ENCODE measurements at places on chromosomes 12 and 14. TPM values are rescaled to one million over a fixed set of nuclear protein-coding genes. Genes with fewer than 3 reads are reported as not detected.

- DNase-seq = no peak
Observed at GRCh38 chr14:22546722-22547071, 42.3 kb downstream of the DAD1 start.

DNA sequence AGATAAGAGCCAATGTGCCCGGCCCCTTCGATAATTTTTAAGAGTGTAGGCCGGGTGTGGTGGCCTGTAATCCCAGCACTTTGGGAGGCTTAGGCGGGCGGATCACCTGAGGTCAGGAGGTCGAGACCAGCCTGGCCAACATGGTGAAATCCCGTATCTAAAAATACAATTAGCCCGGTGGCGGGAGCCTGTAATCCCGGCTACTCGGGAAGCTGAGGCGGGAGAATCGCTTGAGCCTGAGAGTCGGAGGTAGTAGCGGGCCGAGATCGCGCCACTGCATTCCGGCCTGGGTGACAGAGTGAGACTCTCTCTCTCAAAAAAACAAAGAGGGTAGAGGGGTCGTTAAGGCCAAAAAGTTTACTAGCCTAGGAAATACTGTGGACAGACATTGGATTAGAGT lies 2.6 kb downstream of the KRAS start:
- no peak for DNase-seq

GRCh38 chr14:36227802-36228201 lies 51.3 kb upstream of the PTCSC3 start:
- DNase-seq = no peak

DNA sequence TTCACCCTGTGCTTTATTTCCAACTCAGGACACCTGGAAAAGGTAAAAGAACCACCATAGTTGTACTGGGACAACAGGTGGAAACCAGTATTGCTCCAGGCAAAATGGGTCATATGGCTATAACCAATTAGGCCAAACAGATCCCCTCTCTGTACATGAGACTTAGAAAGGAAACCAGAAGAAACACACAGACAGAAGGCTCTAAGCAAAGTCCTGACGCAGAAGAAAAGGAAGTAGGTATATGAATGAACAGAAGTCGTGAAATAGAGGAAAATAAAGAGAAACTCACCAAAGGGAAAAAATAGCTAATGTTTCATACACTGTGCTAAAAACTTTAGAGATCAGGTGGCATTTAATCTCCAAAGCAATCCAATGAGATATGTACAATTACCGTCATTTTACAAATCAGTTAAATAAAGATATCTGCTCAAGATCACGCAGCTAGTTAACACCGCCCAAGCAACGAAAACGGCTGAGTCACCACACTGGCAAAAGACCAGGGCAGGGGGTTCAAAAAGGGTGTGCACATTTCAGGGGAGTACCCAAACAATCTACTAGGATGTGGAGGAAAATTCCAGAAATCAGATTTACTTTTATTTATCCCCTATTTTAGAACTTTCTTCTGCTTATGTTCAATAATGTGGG lies 82.3 kb downstream of the ITPR2 start:
- DNase-seq = no peak

Gene GEMIN2
- 23.7 TPM for total RNA-seq

Gene PLEKHG7
- total RNA-seq = not detected

Measured in activated T-helper 1 cell treated with anti-CD3 and anti-CD28 coated beads, Interleukin-12 subunit alpha, Interleukin-12 subunit beta, Interleukin-2, Interleukin-4 antibody, amounts not matched to agents 30 ng/mL and 10 ng/mL and 1 ng/mL, durations not matched to agents 14 hours and 24 hours and 36 hours (primary cell).